ENCODE measurements at places on chromosomes 4 and X.

- no peak for DNase-seq
Observed at GRCh38 chrX:41127477-41128192, 42.4 kb downstream of the USP9X start.

- no peak for DNase-seq
Observed at GRCh38 chr4:73573794-73574528, 46.3 kb downstream of the RASSF6 start.

- DNase-seq = no peak
Observed at GRCh38 chrX:134875671-134876070, 115.1 kb upstream of the SMIM10 start.

GRCh38 chr4:48429709-48430474, 53.3 kb upstream of the SLC10A4 start:
- DNase-seq = no peak

- DNase-seq = no peak
Observed at GRCh38 chr4:9938933-9939332, 82.4 kb downstream of the SLC2A9 start.

DNA sequence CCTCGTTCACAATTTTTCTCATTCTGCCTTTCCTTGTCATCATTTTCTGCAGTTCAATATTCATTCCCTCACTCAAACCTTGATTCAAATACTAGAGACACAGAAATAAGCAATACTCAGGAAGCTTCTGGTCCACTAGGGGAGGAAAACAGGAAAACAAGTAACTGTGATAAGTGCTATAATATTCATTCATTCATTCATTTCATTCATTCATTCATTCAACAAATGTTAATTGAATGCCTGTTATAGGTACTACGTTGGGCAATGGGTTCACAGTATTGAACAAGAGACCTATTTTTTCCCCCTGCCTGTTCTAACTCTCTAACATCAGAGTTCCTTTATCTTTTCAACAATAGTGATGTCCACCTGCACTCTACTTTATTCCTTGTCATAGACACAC, 104.0 kb downstream of the HDAC8 start:
- no peak for DNase-seq
